K562 (cell line): ENCODE measurements at places on chromosomes 3 and 15. TPM values are rescaled to one million over a fixed set of nuclear protein-coding genes. Genes with fewer than 3 reads are reported as not detected.
A peak's percentile ranks its signal among the peaks of the same experiment; 100 is the strongest.

GRCh38 chr3:28575746-28576613 is 227.4 kb upstream of the AZI2 start:
- H3K27me3 ChIP-seq, result no peaks in the 10 kb centered on the region
- no peaks in the 10 kb centered on the region for H3K4me1 ChIP-seq
- no peak for DNase-seq
- no peaks in the 10 kb centered on the region for H3K36me3 ChIP-seq
- H3K4me3 ChIP-seq, result no peak overlapping the region

DNA sequence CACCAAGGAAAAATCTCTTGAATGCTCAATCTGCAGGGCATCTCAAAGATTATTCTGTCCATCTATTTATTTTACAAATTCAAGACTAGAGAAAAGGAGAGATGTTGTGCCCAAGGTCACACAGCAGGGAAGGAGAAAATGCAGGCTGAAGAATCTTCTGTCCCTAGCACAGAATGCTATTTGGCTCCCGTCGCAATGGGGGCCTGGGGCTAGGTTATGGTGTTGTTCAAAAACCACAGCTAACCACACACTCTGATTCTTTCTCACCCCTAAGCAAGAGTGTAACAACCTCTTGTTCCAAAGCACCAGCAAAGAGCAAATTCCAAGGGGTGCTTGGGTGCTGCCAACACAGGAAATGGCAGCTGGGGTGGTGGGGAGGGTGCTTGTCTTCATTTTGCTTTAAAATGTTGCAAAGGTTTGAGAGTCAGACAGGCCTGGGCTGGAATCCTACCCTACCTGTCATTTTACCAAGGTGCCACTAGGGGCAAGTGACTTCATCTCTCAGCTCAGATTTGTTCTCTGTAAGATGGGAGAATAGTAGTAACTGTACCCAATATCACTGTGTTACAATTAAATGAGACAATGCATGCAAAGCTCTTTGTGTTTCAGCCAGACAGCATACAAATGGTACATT is 112.5 kb downstream of the ADAMTS9 start:
- no peaks in the 10 kb centered on the region for H3K4me1 ChIP-seq
- H3K27ac ChIP-seq, result no peak overlapping the region
- H3K27me3 ChIP-seq, result no peaks in the 10 kb centered on the region
- no peaks in the 10 kb centered on the region for H3K36me3 ChIP-seq
- H3K4me3 ChIP-seq, result no peak overlapping the region

The SLC51B gene
- not detected in 2 replicates for total RNA-seq

DNA sequence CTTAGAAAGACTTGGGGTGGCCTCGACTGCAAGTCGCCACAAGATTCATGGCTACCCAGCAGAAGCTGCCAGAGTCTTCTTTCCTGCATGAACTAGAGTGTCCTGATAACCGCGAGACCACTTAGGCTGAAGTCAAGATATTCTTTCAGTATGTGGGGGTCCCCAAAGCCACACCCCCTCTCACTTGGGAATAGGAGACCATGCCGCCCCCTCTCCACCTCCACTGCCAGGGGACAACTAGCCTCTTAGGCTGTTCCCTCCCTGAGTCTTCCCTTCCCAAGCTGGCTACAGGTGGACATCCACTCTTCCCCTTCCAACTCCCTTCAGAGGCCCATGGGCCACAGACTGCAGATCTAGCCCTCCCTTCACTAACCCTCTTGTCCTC is 1.3 kb upstream of the CCDC12 start:
- peaks cover 17% of the 10 kb centered on the region for H3K36me3 ChIP-seq
- no peak overlapping the region for H3K4me3 ChIP-seq
- no peak for DNase-seq
- no peaks in the 10 kb centered on the region for H3K27me3 ChIP-seq
- peak overlapping the region; percentile 93 for H3K27ac ChIP-seq
- peaks cover 65% of the 10 kb centered on the region for H3K4me1 ChIP-seq

DNA sequence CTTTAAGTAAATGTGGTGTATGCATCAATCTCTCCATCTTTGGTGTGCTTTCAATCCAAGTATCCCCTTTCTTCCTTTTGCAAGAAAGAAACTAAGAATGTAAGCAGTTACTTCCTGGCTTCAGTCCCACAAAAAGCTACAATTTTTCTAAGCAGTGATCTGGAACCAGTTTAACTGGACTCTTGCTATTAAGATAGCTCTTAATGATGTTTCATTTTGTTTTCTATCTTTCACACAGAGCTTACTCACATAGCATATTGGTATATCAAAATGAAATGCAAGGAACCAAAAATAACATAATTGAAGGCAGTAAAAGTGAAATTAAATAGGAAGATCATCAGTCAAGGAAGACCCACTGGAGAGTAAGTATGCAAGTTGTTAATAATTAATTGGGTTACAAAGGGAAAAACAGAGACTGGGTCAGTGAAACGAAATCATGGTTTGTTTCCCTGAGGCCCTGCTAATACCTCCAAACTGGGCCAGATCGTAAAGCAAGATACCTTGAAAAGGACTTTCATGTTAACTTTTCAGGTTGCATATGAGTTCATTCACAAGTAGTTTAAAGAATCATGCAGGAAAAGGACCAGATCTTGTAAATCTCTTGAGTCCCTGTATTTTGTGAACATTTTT is 41.9 kb downstream of the GPR160 start:
- no peak for DNase-seq
- no peak overlapping the region for H3K27ac ChIP-seq
- no peaks in the 10 kb centered on the region; the same call in 1 of the 2 replicates for H3K4me1 ChIP-seq
